ENCODE measurements at places on chromosomes 2 and 18.

DNA sequence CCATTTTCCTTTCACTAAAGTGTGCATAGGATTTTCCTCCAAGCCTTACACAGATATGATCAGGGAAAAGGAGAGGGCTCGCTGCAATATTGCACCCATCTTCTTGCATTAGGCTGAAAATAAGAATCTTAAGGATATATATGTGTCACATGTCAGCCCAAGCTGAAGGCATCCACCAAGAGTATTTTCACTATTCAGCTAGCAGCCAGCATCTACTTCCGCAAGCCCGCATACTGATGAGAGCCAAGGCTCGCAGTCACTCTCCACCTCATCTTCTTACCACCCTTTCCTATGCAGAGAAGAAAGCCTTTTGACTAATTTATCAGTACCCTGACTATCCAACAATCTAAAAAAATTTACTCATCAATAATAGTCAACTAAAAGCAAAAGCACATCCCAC is 6.1 kb downstream of the TMEM163 start:
- no peak for DNase-seq

DNA sequence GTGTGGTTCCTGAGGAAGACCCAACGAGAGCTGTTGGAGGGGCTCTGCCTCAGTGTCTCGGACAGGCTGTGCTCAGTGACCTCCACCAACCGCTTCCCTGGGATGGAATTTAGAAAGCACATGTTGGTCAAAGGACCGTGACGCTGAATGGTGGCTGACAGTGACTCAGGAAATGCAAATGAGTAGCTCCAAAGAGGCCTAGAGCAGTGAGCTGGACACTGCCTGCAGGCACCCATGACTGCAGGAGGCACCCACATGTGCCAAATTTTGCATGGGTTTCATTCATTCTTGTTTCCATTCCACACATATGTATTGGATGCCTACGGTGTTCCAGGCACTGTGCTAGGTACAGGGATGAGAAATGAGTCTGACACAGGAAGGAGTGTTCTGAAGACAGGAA is 46.4 kb downstream of the ACKR3 start:
- no peak for DNase-seq

GRCh38 chr2:184589261-184589660 is 9.1 kb upstream of the ZNF804A start:
- no peak for DNase-seq

GRCh38 chr2:27596627-27597026 is 13.8 kb downstream of the ZNF512 start:
- DNase-seq: no peak

- no peak for DNase-seq
Measured at GRCh38 chr2:67689651-67690050, 292.5 kb downstream of the ETAA1 start.

DNA sequence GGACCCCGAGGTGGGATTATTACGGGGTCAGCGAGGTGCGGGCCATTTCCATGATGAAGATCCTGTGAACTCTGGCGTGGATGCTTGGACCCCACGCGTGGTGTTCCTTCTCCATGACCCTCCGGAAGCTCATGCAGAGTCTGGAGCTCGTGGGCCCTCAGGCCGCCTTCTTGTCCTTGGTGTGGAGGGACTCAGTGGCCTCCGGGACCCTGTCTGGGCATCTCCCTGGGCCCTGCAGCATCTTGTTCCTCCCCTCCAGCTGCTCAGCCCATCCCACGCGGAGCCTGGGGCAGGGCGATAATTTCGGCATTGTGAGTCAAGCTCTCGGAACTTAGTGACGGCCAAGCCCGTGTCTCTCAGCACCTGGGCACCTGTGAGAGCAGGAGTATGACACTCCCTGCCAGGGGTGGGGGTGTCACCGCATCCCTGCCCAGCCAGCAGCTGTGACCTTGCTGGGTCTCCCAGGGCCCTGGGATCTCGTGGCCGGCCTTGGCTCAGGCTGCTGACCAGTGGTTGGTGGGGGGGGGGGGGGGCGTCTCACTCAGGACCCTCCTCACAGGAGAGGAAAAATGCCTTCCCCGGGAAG is 24.6 kb downstream of the RTP5 start:
- DNase-seq: no peak

DNA sequence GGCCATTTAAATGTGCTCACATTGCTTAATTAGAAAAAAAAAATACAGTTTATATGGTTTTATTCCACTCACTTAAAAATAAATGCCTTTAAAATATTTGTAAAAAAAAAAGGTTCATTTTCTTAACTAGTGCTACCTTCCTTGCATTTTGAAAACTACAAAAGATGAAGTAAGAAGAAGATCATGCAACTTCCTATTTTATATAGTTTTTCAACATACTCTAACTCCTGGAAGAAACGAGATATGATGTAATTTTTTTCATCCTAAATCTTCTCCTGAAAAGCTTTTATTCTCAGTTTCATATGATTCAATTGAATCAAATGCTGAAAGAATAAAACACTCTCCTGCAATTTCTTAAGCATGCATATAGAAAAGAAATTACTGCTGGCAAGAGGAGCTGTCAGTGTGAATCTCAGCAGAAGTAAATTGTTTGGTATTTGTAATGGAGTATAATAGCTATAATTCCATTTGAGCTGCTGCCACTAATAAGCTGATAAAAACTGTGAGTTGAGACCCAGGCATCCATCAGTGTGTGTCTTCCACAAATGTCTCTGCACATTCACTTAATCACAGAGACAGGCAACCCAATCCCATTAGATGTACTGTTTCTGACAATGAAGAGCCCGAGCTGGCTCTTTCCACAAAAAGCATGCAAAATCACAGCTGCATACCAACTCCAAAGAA is 3.7 kb downstream of the FTCDNL1 start:
- DNase-seq: no peak

DNA sequence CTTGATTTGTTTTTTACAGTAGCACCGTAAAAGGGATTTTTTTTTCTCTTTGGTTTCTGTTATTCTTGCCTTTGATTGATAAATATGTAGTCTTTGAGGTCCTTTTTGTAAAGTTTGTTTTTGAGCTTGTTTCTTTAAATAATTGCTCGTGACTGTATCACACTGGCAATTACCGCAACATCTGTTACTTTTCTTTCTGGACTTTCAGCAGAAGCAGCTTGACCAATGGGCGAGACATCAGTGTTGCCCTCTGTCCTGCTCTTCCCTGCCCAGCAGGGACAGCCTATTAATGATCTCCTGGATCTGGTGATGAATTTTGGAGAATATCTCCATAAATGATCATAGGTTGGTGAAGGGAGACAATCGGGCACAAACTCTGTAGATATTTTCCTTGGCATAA is 74.9 kb downstream of the TDRD15 start:
- no peak for DNase-seq

GRCh38 chr2:229591611-229592010 is 122.7 kb downstream of the DNER start:
- DNase-seq: no peak

- DNase-seq: no peak
Measured at GRCh38 chr2:47056374-47056773, 98.7 kb downstream of the STPG4 start.

GRCh38 chr18:35442701-35443100 is 55.1 kb downstream of the INO80C start:
- DNase-seq: no peak

GRCh38 chr2:231455222-231455621 is 9.1 kb downstream of the NCL start:
- no peak for DNase-seq

DNA sequence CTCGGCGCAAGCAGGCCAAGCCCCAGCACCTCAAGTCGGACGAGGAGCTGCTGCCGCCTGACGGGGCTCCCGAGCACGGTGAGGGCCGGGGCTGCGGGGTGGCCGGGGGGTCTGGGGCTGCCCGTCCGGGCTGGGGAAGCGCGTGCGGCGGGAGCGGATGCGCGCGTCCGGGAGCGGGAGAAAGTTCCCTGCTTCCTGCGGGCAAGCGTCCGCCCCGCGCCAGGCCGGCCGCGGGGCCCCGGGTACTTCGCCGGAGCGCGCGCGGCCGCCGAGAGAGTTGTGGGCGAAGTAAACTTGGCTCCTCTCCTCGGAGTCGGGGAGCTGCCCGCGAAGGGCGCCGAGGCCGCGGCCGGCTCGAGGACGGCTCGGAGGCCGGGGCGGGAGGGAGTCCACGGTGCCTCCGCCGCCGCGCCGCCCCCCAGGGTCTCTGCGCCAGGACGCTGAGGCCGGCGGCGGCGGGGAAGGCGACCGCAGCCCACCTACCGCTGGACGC is 707 bp downstream of the SALL3 start:
- no peak for DNase-seq

DNA sequence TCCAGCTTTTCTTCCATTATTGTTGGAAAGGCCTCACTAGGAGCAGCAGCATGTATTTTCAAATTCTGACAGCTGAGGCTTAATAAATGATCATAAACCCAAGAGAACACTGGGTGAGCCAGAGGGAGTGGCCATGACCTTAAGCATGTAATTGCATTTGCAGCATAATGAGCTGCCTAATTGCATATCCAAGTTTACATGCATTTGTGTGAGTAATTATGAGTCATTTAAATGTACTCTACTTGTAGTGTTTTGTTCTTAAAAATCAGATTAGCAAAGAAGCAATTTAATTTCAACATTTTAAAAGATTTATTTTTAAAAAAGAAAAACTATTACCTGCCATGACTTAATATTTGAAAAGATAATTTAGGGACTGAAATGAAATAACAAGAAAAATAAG is 74.8 kb downstream of the NOL10 start:
- no peak for DNase-seq

DNA sequence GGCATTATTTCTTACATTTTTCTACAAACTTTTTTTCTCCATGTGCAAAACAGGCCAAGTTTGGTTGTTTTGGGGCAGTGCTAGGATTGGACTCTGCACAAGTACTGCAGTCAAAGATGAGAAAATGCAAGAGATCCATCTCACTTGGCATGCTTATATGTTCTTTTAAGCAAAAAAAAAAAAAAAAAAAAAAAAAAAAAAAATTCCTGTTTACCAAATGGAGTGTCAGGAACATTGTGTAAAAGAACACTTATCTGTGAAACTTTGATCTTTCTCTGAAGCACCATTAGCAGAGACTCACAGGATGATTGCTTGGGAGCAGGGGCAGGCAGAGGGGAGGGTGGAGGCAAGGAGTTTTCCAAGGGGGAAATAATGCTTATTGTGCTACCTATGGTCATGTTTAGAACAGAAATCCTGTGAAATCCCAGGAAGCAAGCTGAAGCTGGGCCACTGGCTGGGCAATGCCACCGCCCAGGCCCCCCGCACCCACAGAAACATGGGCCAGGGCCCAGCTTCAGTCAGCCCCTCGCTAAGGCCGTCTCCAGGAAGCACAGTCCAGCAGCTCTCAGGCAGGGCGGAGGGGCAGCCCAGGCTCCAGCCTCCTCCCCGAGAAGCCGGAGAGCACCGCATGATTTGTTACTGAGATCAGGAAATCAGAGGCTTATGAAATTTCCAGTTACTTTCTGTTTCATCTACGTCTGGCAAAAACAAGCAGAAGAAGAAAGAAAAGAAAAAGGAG is 229.4 kb downstream of the ZNF516 start:
- no peak for DNase-seq

GRCh38 chr2:177908182-177908581 is 164.4 kb downstream of the PDE11A start:
- DNase-seq: no peak

DNA sequence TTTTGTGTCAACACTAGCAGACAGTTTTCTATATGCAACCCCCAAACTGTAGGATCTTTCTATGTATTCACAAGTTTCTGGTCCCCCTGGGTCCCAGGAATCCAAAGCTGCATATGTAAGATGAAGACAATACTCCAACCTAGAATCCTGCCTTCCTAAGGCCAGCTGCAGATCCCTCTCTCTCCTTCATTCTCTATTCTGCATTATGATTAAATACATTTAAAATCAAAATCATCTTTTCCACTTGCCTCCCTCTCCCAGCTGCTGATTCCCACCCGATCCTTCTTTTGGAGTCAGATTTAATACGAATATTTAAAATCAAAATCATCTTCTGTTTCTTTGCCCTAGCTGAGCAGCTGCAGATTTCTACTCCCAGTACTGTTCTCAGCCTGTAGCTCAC is 783.0 kb upstream of the ZEB2 start:
- no peak for DNase-seq

DNA sequence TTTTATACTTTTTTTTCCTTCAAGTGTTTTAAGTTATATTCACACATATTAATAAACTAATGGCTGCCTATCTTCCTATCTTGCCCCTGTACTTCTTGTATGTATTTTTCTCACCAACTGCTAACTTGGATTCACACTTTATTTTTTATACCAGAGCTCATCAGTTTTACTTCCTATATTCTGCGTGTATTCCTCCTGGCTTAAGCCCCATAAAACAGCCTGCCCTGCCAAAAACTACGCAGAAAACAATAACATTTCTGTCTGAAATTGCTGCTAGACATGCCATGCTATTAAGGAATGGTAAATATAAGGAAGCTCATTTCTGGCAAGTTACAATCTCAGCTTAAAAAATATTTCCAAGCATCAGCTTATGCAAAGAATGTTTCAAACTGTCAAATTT is 172.3 kb downstream of the UBE2E3 start:
- DNase-seq: no peak

- DNase-seq: no peak
Measured at GRCh38 chr2:232043966-232044365, 82.5 kb downstream of the DIS3L2 start.

DNA sequence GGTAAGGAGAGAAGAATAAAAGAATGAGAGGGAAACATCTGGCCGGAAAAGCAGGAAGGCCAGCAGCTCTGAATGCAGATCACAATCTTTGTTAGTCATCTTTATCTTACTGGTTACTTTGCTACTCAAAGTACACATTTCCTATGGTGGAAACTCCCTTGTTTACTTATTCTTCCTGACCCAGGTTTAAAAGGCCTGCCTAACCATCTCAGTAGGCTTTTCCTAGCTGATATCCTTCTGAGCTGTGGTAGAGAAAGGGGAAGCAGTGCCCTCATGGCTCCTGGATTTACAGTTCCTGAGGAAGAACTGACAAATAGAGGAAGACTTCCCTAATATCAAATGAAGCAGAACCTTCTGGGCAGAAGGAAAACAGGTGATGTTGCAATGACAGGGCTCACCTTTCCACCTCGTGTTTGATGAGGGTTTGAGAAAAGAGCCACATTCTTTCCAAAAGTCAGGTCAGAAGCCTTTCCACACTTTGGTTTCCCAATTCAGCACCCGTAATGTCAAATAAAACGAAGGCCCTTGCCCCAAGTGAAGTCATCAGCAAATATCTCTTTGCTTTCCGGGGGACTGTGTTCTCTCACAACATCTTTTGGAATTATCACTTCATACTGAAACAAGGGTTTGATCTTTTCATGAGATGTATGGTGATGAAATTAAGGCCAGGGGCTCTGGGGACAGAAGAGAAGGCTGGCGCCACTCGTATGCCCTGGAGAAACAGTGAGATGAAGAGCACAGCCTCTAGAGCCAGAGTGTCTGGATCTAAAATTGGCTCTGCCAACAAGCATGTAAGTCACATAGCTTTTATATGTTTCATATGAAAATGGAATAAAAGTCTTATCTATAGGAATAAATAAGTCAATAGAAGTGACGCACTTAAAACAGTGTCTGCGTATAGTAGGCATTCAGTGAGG is 26.7 kb upstream of the APOB start:
- no peak for DNase-seq

- no peak for DNase-seq
Measured at GRCh38 chr2:86543793-86544192, 19.4 kb downstream of the CHMP3 start.
